AG10803 (cell line): ENCODE measurements at places on chromosomes 5 and 9.

GRCh38 chr9:94010980-94011533 is 55.9 kb upstream of the BARX1 start:
- peak; percentile 18 for DNase-seq

- no peak for DNase-seq
These were observed 8.9 kb downstream of the HAVCR1 start for GRCh38 chr5:157050050-157050449.

DNA sequence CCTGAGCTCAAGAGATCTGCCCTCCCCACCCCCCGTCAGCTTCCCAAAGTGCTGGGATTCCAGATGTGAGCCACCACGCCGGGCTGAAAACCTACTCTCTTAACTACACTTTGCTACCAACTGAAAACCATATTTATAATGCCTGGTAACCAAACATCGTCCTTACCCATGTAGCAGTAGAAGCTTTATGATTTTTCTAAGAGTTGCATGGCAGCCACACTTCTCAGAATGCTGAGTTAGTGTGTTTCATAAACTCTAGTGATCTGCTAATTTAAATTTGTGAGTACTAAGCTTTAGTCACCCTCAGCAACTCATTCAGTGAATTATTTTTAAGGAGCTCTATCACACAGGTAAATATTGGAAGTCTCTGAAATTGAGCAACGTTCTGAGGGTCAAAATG is 478.4 kb downstream of the KDM4C start:
- no peak for DNase-seq

DNA sequence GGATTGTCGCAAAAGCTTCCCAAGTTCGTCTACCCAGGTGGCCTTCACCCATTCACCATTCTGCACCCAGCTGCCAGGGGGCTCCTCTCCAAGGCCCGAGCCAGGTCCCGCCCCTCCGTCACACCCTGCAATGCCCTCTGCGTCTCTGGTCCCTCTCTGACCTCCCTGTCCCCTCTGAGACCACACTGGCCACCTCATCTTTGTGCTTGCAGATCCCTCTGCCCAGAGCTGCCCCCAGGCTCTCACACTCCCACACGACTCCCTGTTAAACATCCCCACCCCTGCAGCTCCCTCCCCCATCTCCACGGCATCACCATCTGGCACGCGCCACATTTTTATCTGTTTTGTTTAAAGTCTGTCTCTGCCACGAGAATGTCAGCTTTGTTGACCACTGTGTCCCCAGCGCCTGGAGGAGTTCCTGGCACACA is 243.6 kb downstream of the PBX3 start:
- DNase-seq: no peak

DNA sequence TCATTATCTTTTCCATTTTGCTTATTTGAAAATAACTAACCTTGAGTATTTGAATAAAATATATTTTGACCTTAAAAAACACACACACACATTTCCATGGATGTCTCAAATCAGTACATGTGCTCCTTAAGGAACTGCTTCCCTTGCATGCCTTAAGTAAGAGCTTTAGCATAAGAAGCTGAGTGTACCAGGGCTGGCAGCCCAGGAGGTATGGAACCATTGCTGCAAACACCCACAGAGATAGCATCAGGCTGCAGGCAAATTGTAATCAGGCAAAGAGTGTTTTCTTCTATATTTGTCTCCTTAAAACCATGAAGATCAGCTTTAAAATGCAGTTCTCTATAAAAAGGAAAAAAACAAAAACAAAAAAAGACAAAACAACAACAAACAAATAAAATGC is 160.6 kb downstream of the PLK2 start:
- no peak for DNase-seq

- DNase-seq: no peak
These were observed 46.7 kb upstream of the PPP1R2B start for GRCh38 chr5:156803404-156803803.
